ENCODE measurements at places on chromosomes 7 and 10.

DNA sequence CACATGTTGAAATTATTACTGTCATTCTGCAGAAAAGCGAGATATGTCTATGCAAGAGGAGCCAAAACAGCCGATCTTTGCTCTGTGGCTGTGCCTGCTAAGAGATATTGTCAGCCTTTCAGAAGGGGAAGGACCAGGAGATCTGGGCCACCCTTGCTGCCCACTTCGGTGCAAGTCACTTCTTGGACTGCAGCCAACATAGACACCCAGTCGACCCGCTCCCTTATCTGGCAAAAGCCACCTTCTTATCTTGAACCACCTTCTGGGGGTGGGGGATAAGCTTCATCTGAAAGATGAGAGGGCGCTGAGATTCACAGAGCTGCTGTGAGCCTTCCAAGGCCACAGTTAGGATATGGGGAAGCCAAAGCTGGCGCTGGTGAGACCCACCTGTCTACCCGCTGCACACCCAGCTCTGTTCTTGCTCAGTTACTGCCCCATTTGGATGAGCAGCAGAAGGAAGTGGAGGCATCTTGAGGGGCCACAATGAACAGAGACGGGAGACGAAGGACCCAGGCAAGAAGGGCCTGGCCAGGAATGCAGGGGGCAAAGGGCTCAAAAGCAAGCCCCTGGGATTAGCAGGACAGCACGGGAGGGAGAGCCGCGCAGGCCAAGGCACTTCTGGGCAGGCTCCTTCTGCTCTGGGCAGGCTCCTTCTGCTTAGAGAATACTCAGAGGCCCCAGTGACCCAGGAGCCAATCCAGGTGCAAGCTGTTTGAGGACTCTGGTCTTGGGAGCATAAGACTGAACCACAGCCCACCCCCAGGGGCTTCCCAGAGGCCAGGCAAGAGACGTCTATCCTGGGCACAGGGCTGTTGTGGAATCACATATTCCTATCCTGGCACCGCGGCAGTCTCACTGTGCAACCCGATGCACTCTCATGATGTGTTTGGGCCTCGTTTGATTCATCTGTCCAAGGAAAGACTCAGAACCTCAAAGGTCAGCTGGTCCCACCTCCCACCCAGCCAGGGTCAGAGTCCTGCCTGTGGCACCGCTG, 38.4 kb upstream of the NPFFR1 start:
- no peak for DNase-seq

DNA sequence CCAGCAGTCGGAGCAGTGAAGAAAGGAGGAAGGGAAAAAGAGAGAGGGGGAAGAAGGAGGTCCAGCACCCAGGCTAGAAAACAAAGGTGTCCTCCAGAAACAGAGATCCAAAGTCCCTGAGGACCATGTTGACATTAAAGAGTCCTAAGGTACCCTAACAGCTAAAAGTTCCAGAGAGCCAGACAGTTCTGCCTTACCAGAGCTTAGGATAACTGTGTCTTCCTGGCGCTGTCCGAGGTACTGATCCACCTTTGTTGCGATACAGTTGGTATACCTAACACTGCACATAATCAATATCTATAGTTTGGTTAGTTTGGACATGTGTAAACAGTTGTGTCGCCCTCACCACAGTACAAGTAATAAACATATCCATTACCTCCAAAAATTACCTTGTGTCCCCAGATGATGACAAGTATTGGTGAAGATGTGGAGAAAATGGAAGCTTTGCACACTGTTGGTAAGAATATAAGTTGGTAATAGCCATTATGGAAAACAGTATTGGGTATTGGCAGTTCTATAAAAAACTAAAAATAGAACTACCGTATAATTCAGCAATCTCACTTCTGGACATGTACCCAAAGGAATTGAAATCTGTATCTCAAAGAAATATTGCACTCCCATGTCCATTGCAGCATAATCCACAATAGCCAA, 59.8 kb downstream of the GRID1 start:
- no peak for DNase-seq

- DNase-seq: no peak
Measured at GRCh38 chr10:55485827-55486226, 684.8 kb upstream of the PCDH15 start.

DNA sequence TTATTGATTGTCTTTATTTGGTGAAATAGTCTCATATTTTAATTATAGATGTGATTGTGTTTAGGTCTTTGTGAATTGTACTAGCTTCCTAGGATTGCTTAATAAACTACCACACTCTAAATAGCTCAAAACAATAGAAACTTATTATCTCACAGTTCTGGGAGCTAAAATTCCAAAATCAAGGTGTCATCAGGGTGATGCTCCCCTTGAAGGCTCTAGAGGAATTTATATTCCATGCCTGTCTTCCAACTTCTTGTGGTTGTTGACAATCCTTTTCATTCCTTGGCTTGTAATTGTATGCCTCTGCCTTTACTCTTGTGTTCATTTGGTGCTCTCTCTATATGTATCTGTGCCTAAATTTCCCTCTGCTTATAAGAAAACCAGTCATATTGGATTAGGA, 155.3 kb upstream of the AKR1E2 start:
- DNase-seq: no peak

GRCh38 chr10:111323389-111323966, 246.6 kb downstream of the ADRA2A start:
- no peak for DNase-seq

DNA sequence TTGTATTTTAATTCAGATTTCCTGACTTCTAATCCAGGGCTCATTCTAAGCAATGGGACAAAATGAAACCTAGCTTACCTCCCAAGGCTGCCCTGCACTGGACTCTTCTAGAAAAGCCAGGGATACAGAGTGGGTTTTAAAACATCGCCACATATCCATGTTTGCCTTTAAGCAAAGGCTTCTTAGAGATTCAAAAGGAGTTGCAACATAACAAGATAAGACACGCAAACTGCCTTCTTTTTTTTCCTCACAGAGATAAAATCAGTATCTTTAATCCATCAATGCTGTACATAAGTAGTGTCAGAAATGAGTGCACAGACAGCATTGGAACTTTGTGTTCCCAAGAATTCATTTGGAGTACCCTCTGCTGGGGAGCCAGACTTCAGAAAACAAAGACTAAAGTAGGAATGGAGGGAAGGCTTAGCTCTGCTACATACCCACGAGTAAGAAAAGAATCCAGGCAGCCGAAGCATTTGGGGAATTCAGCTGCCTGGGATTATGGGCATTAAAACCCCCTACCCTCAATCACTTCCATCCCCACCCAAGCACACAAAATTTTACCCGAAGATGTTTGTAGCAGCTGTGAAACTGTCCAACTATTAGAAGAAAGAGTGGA, 427.8 kb downstream of the ARL4A start:
- DNase-seq: no peak

DNA sequence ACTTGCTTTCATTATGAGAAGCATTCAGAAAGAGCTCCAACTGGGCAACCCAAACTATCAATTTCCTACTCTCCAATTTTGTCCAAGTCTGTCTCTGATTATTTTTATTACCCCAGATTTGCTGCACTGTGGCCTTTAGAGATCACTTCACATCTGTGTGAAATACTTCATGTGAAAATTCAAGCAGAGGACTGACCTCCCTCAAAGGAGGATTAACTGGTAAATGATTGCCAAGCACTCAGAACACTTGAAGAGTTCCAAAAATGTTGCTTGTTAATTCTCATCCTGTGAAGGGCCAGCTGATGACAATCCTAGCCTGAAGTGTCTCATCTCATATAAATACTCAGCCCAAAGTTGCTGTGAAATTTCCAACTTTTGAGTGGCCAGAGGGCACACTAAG, 182.8 kb upstream of the DGKB start:
- no peak for DNase-seq

DNA sequence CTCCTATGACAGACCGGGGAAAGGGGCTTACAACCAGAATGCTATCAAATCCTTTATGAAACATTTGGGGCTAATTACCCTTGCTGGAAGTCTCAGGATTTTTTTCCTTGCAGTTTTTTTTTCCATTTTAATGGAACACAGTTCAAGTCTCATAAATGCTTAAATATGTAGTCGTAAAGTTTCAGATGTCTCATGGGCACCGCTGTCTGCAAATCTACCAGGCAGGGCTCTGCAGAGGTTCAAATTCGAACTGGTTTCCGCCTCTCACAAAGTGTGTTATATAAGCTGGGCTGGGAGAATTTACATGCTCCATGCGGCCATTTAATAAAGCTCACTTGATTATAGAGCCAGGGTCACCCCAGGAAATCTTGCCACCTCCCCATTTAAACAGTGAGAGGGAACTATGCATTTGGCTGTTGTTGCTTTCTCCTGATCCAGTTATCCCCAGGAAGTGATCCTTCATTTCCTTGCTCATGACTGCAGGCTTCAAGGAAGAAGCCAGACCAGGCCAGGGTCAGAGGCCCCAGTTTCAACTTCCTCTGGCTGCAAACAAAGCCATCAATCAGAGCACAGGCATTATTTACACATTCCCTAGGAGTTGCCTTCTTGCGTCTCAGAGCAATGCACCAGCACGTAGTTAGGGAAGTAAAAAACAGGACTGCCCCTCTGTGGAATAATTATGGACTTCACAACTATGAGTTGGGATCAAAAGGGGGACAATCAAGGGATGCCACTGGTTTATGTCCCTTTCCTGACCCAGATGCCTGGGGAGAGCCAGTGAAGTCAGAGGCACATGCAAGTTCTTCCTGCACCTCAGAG, 358.8 kb downstream of the PRPF18 start:
- DNase-seq: no peak

- no peak for DNase-seq
Measured at GRCh38 chr7:144649120-144649519, 186.7 kb downstream of the TPK1 start.

DNA sequence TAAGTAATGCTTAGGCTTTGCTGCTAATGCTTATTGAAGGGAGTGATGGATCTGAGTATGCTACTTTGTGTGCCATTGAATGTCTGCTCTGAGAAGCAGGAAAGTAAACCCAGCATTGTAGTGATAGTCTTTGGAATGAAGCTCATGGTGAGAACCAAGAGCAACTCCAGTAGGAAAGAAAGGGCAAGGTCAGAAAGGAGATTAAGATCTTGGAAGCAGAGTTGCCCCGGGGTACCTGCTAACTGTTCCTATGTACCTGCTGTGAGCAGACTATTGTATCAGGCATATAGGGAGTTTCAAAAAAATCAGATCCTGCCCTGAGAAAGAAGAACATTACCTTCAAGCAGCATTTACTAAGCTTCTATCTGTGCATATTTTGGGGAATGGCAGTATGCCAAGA, 54.5 kb upstream of the AASS start:
- no peak for DNase-seq

GRCh38 chr10:2631557-2632205, 435.7 kb upstream of the PFKP start:
- DNase-seq: no peak

GRCh38 chr7:121083138-121083789, 94.8 kb downstream of the CPED1 start:
- no peak for DNase-seq

GRCh38 chr10:10726101-10726500, 291.6 kb upstream of the CELF2 start:
- no peak for DNase-seq

- no peak for DNase-seq
Measured at GRCh38 chr10:4721999-4722753, 103.8 kb upstream of the AKR1E2 start.

GRCh38 chr7:124924906-124925305, 4.7 kb downstream of the POT1 start:
- DNase-seq: no peak

DNA sequence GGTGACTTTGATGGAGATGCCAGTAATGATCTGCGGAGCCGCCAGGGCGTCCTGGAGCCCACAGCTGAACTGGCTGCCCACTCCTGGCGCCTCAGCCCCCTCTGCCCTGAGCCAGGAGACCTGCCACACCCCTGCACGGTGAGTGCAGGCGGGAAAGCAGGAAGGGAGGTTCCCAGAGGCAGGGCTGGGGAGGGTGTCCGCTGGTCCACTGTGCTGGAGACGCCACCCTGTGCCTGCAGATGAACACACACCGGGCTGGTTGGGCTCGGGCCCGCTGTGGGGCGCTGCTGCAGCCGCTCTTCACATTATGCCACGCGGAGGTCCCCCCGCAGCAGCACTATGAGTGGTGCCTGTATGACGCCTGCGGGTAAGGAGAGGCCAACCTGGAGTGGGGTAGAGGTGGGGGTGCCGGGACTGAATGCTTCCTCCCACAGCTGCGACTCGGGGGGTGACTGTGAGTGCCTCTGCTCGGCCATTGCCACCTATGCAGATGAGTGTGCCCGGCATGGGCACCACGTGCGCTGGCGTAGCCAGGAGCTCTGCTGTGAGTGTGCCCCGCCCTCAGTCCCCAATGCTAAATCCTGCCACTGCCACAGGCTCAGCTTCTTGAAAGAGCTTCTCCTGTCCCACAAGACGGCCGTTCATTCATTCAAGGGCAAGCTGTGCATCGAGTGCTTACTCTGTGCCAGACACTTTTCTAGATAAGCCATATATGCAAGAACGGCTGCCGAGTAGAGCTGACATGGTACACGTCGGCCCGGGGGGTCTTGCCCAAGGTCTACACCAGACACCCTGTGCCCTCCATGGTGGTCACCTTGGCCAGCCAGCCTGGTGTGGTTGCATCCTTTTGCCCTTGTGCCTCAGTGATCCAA, 14.3 kb upstream of the ZNF467 start:
- peak; percentile 77 for DNase-seq

DNA sequence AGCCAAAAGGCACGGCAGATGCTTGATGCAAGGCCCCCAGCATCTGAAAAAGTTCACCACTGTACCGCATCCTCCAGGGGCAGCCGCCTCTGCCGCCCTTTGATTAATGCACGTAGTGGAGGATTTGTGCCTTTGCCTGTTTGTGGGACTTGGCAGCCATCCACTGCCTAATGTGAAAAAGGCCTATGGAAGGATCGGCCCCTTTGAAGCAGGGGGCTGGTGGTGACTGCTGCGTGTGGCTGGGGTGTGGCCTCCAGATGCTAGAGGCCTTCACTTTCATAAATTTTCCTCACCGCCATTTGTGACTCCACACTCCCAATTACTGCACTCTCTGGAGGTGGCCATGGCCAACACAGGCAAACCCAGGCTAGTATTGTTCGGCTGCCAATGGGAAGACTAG, 226.0 kb downstream of the BMPER start:
- DNase-seq: no peak

GRCh38 chr7:70807650-70808049, 324.3 kb upstream of the GALNT17 start:
- DNase-seq: no peak

- DNase-seq: no peak
Measured at GRCh38 chr7:610141-610530, 90.5 kb upstream of the PDGFA start.

- DNase-seq: no peak
Measured at GRCh38 chr10:61346796-61347413, 106.3 kb downstream of the TMEM26 start.

GRCh38 chr10:129777687-129778086, 186.4 kb downstream of the EBF3 start:
- DNase-seq: no peak

- no peak for DNase-seq
Measured at GRCh38 chr10:33214174-33214573, 120.3 kb downstream of the NRP1 start.
